Smooth muscle cell of the brain vasculature (primary cell): ENCODE measurements at places on chromosomes 12 and 14.

DNA sequence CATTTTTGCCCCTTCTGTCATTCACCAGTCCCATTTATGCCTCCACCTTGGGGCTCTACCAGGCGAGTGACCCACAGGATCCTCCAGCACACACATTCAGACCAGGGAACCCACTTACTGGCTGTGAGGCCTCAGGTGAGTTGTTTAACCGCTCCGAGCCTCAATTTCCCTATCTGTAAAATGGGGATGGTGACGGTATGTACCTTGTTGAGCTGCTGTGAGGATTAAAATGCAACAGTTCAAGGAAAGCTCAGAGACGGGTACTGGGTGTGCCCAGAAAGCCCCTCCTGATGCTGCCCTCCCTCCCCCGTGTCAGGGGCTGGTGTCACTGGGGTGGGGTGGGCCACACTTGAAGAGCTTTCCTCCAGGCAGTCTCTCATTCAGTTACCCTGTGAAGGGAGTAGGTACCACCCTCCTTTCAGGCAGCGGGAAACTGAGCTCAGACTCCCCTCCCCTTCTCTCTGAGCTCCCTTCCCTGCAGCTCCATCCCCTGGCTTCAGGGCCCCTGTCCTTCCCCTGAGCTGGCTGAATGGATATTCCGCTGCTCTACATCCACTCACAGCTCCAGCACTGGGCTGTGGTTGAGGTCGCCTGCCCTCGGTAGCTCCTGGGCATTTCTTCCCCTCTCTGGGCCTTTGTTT lies 1.4 kb upstream of the SERPINA1 start:
- DNase-seq = no peak

- DNase-seq = no peak
Observed at GRCh38 chr12:76441016-76441415, 92.8 kb upstream of the BBS10 start.

DNA sequence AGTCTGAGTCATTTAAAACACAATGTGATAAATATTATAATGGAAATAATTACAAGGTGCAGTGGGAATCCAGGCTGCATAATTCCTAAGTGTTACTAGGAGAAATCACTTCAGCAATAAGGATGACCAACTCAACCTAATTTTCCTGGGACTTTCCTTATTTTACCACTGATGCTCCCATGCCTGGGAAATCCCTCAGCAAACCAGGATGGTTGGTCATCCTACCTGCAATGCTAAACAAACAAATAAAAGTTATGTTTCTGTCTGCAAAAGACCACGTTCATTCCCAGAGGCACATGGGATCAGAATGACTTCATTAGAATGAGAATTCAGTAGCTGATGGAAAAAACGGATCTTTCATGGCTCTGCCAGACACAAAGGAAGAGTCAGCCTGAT lies 130.8 kb upstream of the RAP1B start:
- no peak for DNase-seq

DNA sequence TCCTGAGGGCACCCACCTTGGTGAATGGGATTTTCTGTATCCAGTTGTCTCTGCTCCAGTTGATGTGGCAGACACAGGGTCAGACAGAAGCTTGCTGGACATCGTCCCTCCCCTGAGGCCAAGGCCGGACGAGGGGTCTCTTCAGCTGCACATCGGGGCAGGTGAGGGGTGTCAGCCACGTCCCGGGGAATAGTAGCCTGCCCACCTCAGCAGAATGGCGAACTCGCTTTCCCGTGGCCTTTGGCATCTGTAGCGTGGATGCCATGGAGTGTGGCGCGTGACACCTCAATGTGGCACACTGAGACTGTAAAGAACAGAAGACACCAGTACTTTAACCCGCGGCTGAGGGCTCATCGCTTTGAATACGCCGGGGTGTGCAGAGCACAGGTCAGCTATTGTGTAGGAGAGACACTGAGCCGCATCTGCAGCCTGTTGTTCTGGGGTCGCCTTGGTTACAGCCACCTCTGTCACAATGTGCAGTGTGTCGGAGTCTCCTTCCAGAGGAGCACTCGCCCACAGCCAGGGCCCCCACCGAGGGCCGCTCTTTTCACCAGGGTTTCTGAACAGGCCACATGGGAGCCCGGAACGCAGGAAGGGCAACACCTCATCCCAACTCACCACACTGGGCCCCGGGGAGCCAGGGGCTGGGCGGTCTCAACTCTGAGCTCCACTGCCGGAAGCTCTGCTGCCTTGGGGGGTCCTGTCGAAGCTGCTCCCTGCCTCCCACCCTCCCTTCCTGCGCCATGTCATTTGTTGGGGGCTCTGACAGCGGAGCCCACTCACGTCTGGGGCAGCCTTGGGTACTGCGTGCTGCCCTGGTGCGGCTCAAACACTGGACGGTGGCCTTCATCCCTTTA lies 77.0 kb downstream of the ADGRD1 start:
- DNase-seq = no peak

DNA sequence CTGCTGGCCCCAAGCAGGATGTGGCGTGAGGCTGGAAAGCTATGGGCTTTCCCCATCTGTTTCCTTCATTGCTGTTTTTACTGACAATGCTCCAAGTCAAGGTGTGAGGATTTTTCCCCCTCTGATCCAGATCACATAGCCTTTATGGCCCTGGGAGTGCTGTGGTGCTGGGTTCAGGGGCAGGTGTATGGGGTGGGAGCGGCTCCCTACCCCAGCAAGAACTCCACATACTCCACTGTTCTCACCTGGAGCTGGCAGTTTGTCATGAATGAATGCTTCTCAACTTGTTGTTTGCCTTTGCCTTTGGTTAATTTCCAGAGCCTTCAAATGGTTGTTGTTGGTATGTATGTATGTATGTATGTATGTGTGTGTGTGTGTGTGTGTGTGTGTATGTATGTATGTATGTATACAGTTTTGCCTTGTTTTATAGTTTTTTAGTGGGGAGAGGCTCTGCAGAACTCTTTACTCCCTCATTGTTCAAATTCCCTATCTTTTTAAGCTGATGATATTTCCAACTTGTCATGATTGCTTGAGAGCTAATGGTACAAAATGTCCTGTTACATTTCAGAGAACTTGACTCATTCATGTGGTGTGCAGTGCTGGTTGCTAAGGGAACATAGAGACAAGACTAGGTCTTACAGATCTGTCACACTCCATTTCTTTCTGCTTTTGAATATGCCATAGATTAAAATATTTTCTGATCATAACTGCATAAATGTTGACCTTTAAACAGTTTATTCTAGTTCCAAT lies 36.6 kb upstream of the ASPG start:
- no peak for DNase-seq

DNA sequence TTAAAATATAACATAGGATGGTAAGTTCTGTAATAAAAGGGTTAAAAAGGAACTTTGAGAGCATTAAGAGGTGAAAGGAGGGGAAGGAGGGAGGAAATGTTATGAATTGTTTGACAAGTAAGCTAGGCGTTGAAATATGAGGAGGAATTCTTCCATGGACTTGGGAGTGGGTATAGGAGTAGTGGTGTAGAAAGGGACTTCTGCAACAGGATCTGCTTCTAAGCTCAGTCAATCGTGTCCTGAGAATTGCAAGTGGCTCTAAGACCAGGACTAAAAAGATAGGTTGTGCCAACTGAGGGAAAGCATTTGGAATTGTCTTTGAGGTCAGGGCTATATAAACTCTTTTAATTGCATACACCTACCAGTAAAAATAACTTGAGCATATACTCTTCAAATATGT lies 74.1 kb upstream of the SLC38A2 start:
- DNase-seq = no peak

- no peak for DNase-seq
Observed at GRCh38 chr14:54257424-54257823, 139.4 kb upstream of the CDKN3 start.
